ENCODE measurements at places on chromosomes 13 and 19.

DNA sequence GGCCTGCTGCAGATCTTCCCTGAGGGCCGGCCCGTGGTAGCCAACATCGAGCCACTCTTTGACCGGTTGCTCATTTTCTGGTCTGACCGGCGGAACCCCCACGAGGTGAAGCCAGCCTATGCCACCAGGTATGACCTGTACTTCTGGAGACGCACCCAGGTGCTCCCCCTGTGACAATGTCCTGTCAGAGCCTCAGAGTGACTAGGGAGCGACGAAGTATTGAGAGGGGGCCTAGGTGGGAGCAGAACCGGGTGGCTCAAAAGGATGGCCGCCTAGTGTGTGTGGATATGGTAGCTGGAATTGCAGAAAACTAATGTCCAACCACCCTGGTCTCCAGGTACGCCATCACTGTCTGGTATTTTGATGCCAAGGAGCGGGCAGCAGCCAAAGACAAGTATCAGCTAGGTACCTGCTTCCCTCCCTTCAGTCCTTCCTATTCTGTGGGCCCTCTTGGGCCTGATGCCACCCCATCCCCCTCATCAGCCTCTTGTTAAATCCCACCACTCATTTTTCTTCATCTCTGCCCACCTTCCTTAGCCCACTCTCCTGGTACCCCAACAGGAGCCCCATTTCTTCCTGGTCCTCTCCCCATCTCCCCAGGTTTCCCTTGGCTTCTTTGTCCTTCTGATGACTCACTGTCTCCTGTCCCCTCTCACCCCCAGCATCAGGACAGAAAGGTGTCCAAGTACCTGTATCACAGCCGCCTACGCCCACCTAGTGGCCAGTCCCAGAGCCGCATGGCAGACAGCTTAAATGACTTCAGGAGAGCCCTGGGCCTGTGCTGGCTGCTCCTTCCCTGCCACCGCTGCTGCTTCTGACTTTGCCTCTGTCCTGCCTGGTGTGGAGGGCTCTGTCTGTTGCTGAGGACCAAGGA, 8.4 kb downstream of the EGLN2 start:
- no peak for DNase-seq

GRCh38 chr13:110262508-110263291, 44.3 kb downstream of the COL4A1 start:
- no peak for DNase-seq

DNA sequence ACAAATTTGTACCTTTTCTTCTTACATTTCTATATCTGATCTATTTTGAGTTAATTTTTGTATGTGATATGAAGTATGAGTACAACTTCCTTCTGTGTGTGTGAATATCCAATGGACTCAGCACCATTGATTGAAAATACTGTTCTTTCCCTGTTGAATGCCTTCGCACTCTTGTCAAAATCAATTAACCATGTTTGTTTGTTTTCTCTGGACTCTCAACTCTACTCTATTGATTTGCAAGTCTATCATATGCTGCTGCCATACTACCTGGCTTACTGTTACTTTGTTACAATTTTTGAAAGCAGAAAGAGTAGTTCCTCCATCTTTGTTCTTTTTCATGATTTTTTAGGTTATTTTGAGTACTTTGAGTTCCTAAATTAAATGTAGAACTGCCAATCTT, 1437.4 kb upstream of the SPRY2 start:
- no peak for DNase-seq

DNA sequence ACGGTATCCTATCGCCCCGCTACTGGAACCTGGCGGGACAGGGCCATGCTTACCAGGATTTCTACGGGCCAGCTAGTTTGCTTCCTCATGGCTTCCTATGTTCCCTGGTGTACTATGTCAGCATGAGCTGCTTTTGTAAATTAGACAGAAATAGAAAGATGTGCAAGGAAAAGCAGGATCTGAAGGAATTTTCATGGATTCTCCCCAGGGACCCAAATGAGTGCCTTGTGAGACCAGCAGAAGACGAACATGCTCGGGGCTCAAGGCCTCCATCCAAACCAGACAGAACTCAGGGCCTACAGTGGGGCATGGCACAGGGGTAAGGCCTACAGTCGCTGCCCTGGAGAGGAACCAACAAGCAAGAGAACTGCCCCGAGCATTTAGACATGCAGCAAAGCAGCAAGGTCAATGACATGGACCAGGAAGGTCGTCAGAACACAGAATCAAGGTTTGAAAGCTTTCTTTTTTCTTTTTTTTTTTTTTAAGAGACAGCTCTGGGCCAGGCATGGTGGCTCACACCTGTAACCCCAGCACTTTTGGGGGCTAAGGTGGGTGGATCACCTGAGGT, 17.3 kb downstream of the EPS15L1 start:
- no peak for DNase-seq

- no peak for DNase-seq
Observed at GRCh38 chr19:44527554-44527953, 1.9 kb downstream of the CEACAM20 start.

GRCh38 chr19:11106477-11106876, 17.2 kb downstream of the LDLR start:
- no peak for DNase-seq

DNA sequence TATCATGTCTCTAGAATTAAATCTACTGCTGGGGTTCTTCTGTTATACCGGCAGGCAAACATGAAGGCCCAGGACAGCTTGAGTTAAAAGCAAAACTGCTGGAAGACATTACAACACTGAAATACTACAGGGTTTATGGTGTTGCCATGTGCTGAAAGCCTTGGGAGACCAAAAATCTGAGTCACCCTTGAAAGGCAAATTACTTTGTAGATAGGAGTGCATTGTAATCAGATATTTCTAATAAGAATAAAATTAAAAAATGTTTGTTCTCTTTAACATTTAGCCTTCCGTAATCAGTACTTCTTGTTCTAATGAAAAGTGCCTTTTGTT, 181.3 kb downstream of the PCDH9 start:
- no peak for DNase-seq

GRCh38 chr19:48249502-48250014, 6.2 kb downstream of the CARD8 start:
- peak; percentile 39 for DNase-seq

DNA sequence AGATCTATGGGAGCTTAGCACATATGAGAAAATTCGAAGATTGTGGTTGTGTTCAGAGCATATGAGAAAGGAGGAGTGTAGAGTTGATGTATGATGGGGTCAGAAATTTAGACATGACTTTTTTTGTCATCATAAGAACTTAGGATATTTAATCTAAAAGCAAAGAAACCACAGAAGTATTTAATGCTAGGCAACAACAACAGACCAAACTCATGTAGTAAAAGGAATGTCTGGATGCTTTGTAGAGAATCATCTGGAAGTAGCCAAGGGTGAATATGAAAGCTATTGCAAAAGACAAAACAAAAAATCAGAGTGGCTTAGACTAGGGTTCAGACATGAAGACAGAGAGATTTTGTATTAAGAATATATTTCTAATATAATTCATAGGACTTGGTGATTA, 190.3 kb downstream of the SLITRK1 start:
- no peak for DNase-seq

DNA sequence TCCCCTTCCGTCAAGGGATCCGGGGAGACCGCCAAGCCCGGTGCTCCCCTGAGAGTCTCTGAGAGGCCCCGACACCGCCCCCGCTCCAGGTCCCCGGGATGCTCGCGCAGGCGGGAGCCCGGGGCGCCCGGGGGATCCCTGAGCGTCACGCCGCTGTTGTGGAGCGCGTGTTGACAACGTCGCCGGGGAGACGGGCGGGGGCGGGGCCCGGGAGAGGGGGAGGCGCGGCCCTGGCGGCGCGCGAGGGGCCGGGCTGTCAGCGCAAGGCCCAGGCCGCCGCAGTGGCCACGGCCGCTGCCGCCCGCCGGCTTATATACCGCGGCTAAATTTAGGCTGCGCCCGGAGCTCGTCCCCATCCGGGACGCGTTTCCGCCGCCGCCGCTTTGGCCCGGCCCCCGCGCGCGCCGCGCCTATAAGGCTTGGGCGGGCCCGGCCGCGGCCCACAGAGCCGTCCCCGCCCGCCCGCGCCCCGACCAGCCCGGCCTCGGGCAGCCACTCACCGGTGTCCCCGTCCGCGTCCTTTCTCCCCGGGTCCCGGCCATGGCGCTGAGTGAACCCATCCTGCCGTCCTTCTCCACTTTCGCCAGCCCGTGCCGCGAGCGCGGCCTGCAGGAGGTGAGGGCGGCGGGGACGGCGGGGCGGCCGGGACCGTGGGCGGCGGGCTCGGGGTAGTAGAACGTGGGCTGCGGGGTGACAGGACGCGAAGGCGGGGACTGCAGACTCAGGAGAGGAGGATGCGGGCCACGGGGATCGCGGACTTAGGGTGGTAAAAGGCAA, at the start of gene KLF2:
TSS of gene KLF2 (plus strand) at position 443 of the 777 bp plus-strand sequence. CDS start at position 541, 98 bp downstream.
- DNase-seq: peak; percentile 96

GRCh38 chr19:8196271-8196927, 12.8 kb upstream of the CERS4 start:
- no peak for DNase-seq

DNA sequence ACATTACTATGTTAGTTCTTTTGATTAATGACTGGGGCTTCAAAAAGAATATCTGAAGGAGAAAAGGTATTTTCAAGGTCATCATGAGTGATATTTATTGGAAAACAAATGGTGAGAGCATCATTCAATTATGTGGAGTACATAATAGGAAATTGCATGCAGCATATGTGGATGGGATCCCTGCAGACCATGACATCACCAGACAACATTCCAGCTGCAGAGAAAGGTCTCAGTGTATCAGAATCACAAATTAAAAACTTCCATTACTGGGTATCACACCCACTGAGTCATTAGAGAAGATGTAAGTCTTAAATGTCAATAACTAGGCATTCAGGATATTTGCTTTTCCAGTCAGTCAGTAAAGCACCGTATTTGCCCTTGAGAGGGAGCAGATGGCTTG, 574.4 kb upstream of the SLC10A2 start:
- DNase-seq: no peak

- no peak for DNase-seq
Observed at GRCh38 chr13:69959046-69959445, 148.6 kb upstream of the ATXN8OS start.

DNA sequence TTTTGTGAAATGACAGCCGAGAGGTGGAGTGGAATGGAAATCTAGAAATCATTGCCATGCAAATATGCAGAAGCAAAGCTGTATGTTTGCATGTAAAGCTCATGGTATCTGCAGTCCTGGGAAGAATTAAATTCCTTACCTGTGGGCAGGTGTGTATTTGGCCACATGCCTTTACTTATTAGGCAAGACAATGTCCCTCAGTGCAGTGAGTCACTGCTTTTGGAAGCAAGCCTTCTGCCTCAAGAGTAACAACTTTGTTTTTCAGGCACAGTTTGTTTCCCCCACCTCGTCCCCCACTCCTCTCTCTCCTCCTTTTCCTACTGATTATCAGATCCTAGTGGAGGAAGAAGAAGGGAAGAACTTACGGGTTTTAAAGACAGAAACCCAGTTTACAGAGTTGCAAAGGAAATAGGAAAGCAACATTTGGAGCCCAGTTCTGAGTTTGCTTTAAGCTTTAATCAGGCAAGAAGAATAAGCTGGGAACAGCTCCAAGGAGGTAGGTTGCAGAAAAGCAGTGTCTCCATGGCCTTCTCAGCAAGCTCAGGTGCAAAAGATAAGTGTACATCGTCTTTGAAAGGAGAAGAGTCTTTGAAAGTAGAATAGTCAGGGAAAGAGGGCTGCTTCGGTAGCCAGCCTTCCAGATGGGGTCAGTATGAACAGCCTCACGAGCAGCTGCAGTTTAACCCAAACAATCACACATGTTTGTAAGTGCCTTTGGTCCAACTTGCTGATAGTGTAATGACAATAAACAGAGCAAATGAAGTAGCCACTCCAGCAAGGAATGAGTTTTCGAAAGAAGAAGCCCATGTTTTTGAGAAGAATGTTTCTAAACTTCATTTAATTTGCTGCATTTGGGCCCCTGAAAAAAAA, 190.1 kb downstream of the KLF5 start:
- no peak for DNase-seq

DNA sequence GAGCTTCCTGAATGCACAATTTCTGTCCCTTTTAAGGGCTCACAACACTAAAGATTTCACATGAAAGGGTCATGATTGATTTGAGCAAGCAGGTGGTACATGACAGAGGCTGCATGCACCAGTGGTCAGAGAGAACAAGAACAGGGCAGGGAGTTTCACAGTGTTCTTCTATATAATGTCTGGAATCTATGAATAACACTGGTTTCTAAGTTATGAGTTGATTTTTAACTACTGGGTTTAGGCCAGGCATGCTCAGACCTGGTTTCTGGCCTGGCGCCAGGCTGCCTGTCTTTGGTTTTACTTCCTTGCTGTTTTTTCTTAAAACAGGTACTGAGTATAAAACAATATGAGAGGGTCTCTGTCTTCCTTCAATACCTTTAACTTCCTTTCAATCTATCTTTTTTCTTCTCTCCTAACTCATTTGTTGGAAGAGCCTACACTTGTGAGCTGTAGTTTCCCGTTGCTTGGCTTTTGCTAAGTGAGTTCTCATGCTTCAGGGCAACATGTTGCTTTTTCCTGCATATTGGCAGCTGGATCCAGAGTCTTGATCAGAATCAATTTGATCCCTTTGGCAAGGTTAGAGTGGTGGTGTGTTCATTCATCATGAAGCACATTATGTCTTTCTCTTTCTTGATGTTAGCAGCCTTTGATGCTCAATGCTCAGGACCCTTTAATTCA, 38.5 kb upstream of the FGF14 start:
- no peak for DNase-seq

- DNase-seq: no peak
Observed at GRCh38 chr19:46603195-46603637, 2.1 kb downstream of the CALM3 start.

GRCh38 chr13:62019858-62020257, 604.2 kb upstream of the PCDH20 start:
- no peak for DNase-seq

GRCh38 chr19:54137699-54138488, at the start of gene CNOT3:
Gene CNOT3, plus strand, starts transcription at chr19:54137762. Its CDS starts 5,217 bp downstream, at chr19:54142979.
- no peak for DNase-seq

DNA sequence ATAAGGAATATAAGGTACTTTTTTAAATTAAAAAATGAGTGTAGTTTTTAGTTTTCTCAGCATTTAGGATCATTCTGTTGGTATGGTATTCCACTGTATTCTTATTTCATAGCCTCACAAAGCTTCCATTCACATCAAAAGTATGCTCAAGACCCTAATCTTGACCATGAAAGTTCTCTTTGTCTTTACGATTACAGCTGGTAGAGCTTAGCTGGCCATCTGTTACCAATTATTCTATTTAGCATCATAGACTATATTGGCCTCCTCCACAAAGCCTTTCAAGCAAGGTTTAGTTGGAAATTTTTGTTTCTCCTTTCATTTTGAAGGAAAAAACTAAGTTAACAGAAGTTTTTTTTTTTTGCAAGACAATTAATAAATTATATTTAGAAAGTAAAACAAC, 245.1 kb downstream of the KCTD12 start:
- DNase-seq: no peak

Measured in stimulated activated CD8-positive, alpha-beta memory T cell treated with anti-CD3 and anti-CD28 coated beads, Interleukin-7, amount 100 ng/mL, for 1 hour (primary cell).